Stimulated activated CD8-positive, alpha-beta memory T cell treated with anti-CD3 and anti-CD28 coated beads, Interleukin-4, amount 100 ng/mL, for 24 hours (primary cell): ENCODE measurements at places on chromosomes 2 and 18.

DNA sequence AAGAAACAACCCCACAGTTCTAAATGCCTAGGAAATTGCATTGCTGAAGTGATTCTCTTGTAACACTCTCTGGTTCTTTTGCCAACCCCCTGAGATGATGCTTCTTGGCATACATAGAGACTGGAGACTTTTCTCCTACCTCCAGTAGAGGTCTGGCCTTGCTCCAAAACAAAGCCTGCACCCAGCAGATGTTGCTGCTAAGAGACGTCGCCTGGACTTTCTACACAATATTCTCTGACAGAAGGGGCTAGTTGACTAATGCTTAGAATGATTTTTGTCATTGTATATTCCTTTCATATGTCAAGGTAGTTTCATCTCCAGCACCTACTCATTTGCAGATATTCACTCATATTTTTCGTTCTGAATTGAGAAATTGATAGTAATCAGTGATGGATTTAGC, 24.6 kb downstream of the SOWAHC start:
- DNase-seq, result no peak

- DNase-seq, result no peak
These were observed 49.4 kb upstream of the MCFD2 start for GRCh38 chr2:46964835-46965560.

GRCh38 chr18:10930076-10930475, 219.3 kb downstream of the PIEZO2 start:
- no peak for DNase-seq

- peak; percentile 35 for DNase-seq
These were observed 15.9 kb downstream of the POLI start for GRCh38 chr18:54284981-54285785.

DNA sequence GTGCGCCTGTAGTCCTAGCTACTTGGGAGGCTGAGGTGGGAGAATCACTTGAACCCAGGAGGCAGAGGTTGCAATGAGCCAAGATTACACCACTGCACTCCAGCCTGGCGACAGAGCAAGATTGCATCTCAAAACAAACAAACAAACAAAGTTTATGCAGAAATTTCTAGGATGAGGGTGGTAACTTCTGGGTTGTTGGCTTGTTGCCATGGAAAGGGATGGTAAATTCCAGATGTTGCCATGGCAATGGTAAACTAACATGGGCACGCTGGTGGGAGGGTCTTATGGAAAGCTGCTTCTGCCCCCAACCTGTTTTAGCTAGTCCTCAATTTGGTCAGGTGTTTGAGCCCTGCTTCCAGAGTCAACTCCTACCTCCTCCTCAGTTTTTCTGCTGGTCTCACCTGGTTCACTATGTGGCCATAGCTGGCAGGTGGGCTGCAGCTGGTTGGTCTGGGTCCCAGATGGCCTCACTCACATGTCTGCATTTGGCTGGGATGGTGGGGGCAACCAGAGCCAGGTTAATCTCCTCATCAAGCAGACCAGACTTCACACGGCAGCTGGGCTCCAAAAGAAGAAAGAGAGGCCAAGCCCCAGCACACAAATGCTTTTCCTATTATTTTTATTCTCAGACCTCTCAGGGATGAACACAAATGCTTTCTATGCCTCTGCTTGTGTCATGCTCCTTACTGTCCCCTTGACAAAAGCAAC, 26.6 kb upstream of the TEX44 start:
- DNase-seq, result no peak

GRCh38 chr2:74424139-74424992, 2.8 kb downstream of the WDR54 start:
- no peak for DNase-seq

DNA sequence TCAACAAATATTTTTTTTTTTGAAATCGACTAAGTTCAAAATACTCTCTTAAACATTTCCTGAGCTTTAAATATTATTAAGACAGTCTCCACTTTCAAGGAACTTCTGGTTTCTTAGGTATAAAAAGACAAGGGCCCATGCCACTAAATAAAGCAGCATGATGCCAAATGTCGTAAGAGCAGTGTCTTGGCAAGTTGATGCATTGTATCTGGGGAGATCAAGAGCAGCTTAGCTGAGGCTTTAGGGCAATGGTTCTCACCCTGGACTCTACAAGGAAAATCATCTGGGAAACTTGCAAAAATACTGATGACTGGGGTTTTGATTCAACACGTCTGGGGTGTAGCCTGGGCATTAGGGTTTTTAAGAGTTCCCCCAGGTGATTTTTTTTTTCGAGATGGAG, 41.3 kb downstream of the COL4A3 start:
- DNase-seq, result no peak

GRCh38 chr2:119786295-119786694, 26.6 kb downstream of the PTPN4 start:
- DNase-seq, result no peak
